ENCODE measurements at places on chromosomes 7 and 10.

GRCh38 chr7:152894295-152895170 is 135.0 kb downstream of the ACTR3B start:
- DNase-seq, result peak; percentile 60

DNA sequence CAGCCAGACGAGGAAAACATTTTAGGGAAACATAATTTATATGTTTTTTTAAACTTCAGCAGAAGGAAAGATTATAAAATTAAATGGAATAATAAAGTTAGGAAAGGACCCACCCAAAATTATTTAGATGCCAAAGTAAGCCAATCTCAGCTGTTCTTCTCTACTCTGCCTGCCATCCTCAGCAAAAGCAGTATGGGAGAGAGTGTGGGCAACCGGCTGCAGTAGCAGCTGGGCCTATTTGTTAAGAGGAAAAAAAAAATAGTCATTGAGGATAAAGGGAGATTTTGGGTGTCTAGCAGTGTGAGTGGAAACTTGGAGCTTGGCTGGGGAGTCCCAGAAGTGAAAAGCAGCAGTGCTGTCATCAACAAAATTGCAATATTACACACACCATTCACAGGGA is 15.4 kb downstream of the SEMA3E start:
- DNase-seq, result no peak

- no peak for DNase-seq
These were observed 49.6 kb upstream of the COBL start for GRCh38 chr7:51366172-51366728.

GRCh38 chr7:116897661-116898060 is 35.3 kb downstream of the CAPZA2 start:
- no peak for DNase-seq

- peak; percentile 66 for DNase-seq
These were observed 79.9 kb downstream of the ZMIZ1 start for GRCh38 chr10:79148452-79149344.

DNA sequence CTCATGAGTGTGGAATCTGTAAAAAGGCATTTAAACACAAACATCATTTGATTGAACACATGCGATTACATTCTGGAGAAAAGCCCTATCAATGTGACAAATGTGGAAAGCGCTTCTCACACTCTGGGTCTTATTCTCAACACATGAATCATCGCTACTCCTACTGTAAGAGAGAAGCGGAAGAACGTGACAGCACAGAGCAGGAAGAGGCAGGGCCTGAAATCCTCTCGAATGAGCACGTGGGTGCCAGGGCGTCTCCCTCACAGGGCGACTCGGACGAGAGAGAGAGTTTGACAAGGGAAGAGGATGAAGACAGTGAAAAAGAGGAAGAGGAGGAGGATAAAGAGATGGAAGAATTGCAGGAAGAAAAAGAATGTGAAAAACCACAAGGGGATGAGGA is 207.7 kb downstream of the ZEB1 start:
- DNase-seq, result no peak

- DNase-seq, result no peak
These were observed 66.1 kb downstream of the MCMBP start for GRCh38 chr10:119806334-119807130.

- DNase-seq, result peak; percentile 94
These were observed 195.4 kb downstream of the SKIDA1 start for GRCh38 chr10:21329995-21330627.

- no peak for DNase-seq
These were observed 18.4 kb downstream of the SORBS1 start for GRCh38 chr10:95542761-95543160.

DNA sequence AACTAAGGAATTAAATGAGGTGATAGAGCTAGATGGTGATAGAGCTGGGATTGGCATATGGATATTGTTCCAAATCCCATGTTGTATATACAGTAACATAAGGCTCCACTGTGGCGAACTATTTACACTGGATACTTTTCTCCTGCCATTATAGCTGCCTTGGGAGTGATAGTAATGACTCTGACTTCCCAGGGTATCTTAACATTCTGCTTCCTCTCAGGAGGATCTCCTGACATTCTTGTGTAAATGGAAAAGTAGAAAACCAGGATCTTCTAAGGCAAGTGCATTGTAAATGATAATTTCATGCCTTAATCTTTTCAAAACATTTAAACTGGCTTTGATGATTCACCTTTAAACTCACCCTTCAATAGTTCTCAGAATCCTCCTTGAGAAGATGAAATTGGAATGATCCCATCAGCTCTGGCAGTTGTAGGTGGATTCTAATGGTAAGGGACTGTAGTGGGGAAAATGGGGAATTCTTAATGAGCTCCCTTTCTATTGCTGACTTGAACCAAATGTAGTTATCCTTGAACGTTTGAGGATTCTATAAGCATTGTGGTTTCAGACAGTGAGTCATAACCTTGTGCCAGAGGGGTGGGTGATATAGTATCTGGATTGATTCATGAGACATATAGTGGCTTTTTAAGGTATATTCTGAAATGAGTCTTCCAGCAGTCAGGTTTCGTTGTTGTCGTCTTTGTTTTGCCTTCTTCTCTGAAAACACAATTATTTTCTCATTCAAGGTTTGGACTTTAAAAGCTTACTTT is 450.0 kb downstream of the SUGCT start:
- DNase-seq, result no peak

Measured in A549 (cell line).